GM12892 (cell line): ENCODE measurements at places on chromosomes 12 and 14.

DNA sequence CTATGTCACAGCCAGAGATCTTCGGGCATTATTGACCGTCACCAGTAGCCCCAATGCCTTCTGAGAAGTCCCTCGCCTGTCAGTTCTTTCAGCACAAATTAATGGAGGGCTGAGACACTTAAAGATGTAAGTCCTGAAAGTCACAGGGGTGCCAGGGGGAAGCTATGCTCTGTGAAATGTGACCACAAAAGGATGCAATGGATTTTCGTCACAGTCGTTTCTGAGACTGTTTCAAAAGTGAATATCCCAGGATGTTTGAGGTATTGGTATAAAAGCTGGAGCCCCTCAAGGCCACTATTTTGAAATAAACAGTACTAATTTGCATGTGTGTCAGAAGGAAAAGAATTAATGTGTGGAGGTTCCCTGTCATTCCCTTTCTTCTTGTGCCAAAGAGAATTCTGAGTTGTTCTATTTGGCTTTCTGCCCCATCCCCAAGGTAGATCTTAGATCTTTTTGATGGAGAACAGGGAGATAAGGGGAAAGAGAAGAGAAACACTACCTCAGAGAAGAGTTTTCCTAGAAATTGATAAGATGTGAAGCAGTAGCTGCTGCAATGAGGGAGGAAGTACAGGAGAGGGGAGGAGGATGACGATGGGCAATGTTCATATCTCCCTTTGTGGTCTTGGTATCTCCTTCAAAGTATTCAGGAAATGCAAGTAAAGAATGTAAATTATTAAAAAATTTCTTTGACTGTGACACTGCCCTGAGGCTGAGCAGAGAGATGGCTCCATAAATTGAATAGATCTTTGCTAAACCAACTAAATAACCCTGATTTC lies 101.8 kb upstream of the NAP1L1 start:
- DNase-seq: no peak

DNA sequence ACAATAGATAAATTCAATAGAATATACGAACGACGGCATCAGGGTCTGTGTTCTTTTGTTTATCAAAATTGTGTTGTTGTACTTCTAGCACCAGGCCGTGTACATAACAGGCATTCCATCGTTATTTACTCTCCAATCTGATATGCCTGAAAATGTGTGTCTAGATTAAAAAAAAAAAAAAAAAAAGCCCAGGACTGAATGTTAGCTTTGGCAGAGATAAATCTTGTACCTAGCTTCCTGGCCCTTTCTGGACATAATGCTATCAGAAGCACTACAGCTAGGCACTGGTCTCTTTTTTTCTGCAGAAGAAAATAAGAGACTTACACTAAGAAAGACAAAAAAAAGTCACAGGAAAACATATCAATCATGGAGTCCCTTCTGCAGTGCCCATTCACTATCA lies 37.0 kb downstream of the CDKL1 start:
- DNase-seq: no peak

GRCh38 chr12:78275886-78276285 lies 445.2 kb downstream of the NAV3 start:
- DNase-seq: no peak

GRCh38 chr12:116508145-116509121 lies 50.7 kb upstream of the MAP1LC3B2 start:
- no peak for DNase-seq

GRCh38 chr14:101126731-101127130 lies 223.2 kb upstream of the RTL1 start:
- DNase-seq: no peak

DNA sequence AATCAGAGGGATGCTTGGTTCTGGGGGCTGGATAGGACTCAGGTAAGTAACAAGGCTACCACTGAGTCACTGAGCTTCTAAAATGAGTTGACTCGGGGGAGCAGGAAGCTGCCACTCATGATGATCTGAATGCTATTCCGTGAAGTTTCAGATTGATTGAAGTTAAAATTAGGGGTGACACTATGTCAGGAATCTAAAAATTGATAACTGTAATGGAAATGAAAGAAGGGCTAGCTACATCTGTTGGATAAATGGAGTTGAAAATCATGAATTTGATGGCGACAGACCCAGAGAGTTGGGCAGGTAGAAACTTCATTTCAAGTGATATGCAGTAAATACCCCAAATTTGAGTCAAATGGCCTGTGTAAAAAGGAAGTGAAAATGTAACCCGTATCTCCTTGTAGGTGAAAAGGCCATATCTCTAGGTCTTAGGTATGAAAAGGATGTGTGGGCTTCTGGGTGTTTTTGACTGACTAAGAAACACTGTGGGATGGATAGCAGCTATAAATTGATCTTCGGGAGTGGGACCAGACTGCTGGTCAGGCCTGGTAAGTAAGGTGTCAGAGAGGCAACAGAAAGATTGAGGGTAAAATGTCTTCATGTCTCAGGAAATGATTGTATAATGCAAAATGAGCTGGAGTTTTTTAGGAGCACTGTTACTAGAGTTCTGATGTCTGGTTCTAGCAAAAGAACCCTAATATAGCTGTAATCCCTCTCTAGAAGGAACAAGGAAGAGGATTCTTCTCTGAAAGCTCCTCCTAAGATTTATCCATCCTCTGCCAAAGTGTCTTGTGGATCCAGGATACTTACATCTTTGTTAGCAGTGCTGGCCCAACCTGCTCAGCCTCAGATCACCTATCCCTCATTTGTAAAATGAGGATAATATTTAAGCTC lies 57.3 kb downstream of the DAD1 start:
- no peak for DNase-seq

GRCh38 chr12:49305762-49306510 lies 11.0 kb downstream of the PRPH start:
- no peak for DNase-seq

DNA sequence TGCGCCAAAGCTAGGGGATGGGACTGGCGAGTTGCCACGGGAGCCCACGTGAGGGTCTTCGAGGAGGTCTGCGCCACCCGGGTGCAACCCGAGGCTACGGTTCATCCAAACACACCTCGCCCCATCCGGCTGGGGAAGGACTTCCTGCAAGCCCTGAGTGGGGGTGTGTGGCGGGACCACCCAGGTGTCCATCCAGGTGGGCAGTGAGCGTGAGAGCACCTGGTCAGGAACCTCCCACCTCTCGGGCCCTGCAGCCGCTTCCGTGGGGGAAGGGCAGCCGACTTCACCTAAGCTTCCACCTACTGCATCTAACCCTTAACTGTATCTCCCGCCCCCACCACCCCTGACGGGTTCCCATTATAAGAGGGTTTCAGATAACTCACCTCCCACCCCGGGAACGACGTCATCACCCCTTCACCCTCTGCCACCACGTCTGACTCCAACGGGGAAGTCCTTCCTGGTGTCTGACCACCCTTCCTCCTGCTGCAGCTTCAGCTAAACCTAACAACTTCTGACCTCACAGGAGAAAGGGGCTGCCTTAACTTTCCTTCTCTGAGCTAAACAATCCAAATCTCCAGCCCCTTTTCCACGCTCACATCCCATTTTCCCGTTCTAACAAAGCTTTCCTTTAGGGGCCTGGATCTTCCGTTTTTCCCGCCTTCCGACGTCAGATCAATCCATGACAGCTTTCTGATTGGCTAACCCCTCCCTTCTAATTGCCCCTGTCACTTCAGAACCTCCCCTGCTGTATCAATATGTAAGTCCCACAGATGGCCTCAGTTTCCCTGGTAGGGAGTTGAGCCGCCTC lies 27.4 kb upstream of the SMUG1 start:
- no peak for DNase-seq

- no peak for DNase-seq
Measured at GRCh38 chr14:104181761-104182530, 43.6 kb downstream of the KIF26A start.

- DNase-seq: peak; percentile 40
Measured at GRCh38 chr14:101781240-101782061, 19.9 kb downstream of the PPP2R5C start.

DNA sequence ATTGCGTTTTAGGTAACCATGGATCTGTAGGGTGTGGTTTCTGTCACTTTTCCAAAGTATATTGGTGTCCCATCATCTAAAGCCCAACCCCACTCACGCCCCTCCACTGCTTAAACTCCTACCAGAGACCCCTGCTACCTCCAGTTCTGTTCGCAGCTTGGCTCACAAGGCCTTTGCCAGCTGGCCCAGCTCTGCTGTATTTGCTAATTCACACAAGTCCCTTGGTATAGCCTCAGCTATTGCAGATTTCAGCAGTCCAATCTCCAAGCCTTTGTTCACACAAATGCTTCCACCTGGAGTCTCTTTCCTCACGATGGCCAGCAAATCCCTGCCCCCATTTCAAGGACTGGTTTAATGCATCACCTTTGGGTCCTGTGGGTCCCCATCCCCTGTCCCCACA lies 24.2 kb downstream of the ISCA2 start:
- DNase-seq: no peak

GRCh38 chr12:112283546-112283945 lies 98.7 kb downstream of the HECTD4 start:
- no peak for DNase-seq

DNA sequence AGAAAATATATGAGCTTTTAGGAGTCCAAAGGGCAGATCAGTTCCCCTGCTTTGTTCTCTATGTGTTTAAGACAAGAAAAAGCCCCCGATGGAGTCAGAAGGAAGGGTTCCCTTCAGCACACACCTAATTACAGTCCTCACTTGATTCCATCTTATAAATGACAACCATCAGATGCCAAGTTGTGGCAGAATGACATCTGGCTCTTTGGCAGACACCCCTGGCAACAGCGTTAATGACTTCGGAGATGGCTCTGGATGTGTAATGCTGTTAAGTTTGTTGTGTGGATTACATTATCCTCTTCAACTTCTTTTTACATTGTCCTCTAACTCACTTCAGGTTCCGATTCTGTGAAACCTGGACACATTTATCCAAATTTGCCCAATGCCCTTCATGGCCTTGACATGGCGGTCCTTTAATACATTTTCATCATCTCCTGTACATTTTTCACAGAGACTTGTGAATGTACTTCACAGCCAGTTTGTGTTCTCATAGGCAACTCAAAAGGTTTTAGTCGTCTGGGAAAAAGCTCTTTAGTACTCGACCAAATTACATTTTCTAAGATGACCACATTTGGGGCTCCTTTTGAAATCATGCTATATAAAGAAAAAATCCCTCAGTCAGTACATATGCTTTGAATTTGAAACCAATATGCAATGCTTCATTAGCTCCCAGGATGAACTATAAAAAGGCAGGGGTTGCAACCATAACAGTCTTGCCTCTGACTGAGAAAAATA lies 667.8 kb downstream of the NOVA1 start:
- DNase-seq: no peak

DNA sequence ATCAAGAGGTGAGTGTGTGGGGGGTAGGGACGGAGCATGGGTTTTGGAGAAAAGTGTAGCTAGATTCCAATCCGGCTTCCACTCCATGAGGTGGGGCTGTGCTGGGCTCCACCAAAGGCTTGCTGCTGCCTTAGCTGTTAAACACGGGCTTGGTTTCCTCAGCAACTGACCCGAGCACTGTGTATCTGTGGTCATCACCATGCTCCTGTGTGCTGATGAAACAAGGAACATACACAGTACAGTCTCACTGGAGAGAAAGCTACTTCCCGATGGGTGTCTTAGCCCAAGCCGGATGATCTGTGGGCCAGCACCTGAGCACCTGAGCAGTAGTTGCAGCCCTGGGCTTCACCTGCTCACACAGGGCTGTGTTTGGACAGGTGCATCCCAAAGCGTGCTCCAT lies 52.9 kb upstream of the VRK1 start:
- DNase-seq: no peak

DNA sequence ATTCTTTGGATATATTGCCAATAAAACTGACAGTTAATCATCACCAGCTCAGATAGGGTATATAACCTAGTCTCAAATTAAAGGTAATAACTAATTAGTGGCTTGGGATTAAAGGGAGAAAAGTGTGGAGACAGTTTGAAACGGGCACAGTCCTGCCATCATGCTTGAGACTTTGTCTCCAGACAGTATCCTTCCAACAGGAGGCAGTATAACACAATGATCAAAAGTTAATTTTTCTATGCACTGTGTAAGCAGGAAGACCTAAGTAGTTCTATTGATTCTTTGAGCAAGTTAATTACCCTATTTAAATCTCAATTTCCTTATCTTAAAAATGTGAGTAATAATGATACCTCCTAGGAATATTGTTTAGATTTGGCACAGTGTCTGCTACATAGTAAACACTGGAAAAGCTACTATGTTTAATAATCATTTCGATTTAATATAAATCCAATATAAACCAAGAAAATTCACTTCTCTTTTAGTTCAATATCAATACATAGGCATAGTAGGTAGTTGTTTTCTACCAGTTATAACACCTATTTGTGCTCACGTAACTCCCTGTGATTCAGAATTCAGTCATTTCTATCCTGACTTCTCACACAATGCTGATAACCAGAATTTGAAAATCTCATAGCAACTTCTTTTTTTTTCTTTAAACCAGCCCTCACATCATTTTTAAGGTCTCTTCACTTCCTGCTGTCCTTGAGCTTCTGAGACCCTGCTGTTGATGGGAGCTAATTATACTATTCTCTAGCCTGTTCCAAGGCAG lies 53.7 kb downstream of the GALNT4 start:
- DNase-seq: no peak

DNA sequence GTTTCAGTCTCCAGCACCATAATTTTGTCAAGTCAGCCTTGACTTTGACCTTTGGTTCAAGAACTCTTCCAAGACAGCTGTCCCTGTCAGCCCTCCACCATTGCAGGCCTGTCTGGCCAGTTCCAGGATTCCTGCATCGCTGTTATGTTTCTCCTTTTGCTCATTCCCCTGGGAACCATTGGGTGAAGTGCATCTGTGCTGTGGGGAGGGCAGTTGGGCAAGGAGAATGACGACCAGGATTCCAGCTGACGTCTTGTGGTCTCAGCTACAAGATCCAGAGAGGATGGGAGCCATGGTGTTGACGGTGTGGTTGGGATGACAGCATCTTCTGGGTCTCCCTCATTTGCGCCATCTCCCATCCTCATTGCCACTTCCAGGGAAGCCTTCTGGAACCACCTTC lies 45.9 kb upstream of the SLC24A4 start:
- no peak for DNase-seq

- DNase-seq: no peak
Measured at GRCh38 chr14:105479431-105480158, 5.0 kb downstream of the CRIP2 start.

GRCh38 chr14:93105362-93105761 lies 10.4 kb downstream of the ITPK1 start:
- DNase-seq: no peak
